ENCODE measurements at places on chromosomes 12 and 14.

- DNase-seq = no peak
Measured at GRCh38 chr12:32124637-32125036, 18.0 kb downstream of the BICD1 start.

GRCh38 chr12:8089716-8090115 is 7.6 kb downstream of the NECAP1 start:
- no peak for DNase-seq

- no peak for DNase-seq
Measured at GRCh38 chr14:54724676-54725325, 157.9 kb downstream of the SAMD4A start.

GRCh38 chr14:104697317-104697703 is 7.9 kb downstream of the INF2 start:
- DNase-seq = no peak

GRCh38 chr12:78403136-78403535 is 461.4 kb upstream of the SYT1 start:
- no peak for DNase-seq

DNA sequence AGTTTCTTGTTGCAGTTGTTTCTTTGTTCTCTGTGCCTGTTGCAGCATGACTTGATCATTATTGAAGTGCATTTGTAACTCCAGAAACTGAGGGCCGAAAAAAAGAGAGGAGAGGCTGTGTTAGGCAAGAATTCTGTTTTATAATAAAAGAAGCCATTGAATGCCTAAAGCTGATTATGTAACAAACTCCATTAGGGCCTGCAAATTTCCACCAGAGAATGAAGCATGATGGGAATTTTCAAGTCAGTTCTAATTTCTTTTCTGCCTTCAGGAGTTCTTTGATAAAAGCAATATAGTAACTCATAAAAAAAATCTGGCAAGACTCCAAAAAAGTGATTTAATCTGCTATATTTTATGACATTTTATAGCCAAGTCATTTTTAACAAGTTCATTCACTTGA is 156.7 kb upstream of the RASSF8 start:
- no peak for DNase-seq
